ENCODE measurements at places on chromosomes 6 and 20.

GRCh38 chr20:62938105-62938888 is at the start of gene GID8:
GID8 (plus strand) TSS chr20:62938147; CDS start chr20:62941503, 3,356 bp downstream.
- no peak for DNase-seq

- DNase-seq: no peak
These were observed 133.4 kb downstream of the BANF2 start for GRCh38 chr20:17833036-17833674.

- DNase-seq: no peak
These were observed 91.2 kb upstream of the SCP2D1 start for GRCh38 chr20:18722371-18722770.

DNA sequence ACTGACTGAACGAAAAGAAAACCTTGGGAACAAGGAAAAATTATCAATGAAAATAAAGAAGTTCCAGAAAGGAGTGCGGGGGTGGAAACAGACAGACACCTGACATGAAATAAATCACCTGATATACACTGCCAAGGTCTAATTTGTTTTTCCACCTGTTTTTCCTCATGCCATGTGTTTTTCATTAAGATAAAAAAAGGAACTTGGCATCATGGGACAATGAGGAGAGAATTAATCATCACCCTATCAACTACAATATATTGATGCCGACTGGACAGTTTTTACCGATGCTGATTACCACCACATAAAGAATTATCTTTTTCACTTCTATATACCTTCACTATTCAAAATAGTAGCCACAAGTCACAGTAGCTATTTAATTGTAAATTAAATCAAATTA is 233.2 kb downstream of the ARHGAP18 start:
- no peak for DNase-seq

DNA sequence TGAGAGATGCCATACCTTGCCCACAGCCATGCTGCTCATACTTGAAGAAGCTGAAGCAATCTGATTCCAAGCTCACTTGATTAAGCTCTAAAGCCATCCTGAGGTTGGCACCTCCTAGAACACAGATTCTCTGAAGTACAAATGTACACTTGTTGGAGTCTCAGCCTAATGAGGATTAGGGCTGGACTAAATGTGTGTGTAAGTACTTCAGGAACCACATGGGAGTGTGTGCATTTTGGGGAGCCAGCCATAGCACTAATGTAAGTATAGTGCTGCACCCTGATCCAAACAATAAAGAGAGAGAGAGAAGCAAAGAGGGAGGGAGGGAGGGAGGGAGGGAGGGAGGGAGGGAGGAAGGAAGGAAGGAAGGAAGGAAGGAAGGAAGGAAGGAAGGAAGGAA is 458.6 kb downstream of the MAFB start:
- DNase-seq: no peak

DNA sequence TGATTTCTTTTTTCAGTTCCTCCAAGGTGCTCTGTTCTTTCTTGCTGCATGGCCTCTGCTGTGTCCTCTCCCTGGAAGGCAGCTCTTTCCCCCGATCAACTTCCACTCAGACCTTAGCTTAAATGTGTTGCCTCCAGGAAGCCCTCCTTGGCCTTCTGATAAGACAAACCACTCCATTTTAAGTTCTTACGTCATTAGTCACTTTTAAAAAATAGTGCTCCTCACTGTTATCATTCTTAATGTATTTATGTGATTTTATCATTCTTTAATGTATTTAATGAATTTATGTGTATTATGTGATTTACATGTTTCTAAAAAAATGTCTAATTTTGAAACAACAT is 12.2 kb upstream of the MANBAL start:
- DNase-seq: no peak

DNA sequence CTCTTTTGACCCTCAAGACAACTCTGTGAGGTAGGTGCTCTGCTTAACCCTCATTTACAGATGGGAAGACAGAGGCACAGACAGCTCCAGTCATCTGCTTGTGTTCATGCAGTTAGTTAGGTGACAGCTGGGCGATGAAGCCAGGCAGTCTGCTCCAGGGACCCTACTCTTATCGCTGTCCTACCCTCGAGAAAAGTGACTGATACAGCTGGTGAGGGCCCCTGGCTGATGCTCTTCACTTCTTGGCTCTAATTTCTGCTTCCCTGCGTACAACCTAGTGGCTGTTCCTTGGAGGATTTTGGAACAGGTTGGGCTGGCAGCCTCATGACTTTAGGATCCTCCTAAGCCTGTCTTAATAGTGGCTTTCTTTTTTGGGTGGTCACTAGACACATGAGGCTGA is 9.1 kb upstream of the TJAP1 start:
- DNase-seq: no peak

- no peak for DNase-seq
These were observed 158.1 kb downstream of the QKI start for GRCh38 chr6:163572612-163573011.

DNA sequence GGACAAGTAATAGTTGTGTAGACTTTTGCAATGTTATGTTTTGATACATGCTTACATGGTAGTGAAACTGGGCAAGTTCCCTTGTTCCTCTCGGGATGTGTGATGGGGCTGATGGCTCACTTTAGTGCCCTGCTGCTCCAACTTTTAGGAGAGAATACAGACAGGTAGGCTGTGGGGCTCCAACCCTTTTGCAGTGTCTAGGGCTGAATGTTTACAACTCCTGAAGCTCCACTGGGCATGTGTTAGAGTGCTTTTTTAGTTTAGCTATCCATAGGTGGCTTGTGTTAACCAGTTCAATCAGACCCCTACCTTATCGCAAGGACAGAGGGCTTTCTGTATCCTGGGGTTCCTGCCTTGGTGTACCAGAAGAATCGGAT is 33.8 kb downstream of the SERPINB6 start:
- no peak for DNase-seq

- no peak for DNase-seq
These were observed 611.0 kb downstream of the DOK5 start for GRCh38 chr20:55086421-55086820.

GRCh38 chr6:138986578-138986977 is 1.5 kb downstream of the REPS1 start:
- DNase-seq: no peak

- DNase-seq: no peak
These were observed 8.4 kb upstream of the MAPK13 start for GRCh38 chr6:36121787-36122494.

DNA sequence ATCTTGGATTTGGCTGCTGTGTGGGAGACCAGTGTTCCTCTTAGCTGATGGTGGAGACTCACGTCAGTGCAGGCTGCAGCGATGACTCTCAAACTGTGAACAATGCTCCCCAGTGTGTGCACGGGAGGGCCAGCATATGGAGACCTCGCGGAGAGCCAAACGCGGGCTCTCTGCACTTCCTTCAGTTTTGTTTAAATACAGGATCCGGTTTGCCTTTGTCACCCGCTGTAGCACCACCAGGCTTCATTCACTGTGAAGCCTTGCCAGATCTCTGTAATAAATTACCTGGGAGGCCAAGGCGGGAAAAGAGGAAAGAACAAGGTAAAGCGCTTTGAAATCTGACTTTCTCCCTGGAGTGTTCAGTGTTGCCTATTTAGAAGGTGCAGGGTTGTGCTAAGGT is 30.7 kb upstream of the TMEM14A start:
- peak; percentile 11 for DNase-seq

- DNase-seq: no peak
These were observed 28.6 kb upstream of the YWHAB start for GRCh38 chr20:44856856-44857448.

GRCh38 chr6:26363882-26364701 is 906 bp upstream of the BTN3A2 start:
- no peak for DNase-seq

GRCh38 chr6:27771235-27771634 is 141.0 kb downstream of the OR2B2 start:
- DNase-seq: no peak

DNA sequence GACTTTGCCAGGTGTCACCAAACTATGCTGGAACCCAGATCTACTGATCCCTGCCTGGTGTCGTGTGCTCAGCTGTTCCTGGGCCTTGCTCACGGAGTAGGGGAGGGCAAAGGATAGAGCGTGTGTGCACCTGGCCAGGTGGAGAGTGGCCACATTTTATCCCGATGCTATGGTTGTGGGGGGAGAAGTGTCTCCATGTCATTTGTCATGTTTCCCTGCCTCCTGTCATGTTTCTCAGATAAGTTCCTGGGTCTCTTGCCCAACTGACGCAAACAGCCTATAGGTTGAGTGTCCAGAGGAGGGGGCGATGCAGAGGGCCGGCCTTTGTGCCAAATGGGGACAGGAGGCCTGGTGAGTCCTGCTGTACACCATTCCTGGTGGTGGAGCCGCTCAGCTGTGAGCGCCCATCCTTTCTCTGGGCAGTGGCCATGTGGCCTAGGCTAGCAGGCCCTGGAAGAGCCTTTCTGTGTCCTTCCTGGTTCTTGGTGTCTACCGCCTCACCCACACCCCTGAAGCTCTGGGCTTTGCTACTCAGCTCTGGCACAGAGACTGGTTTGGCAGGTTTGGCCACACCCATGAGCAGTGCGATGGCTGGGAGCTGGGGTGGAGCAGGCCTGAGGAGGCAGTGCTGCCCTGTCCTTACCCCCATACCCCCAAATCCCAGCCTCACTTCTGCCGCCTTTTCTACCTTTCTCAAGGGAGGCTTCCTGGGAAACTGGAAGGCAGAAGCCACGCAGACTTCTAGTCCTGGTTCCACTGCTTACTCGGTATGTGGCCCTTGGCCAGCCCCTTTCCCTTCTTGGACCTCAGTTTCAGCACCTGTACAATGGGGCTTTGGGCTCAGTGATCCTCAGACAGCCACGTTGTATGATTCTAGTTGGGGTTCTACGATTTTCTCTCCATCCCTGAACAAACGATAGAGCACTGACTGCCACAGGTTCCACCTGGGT is 32.3 kb upstream of the EPB41L1 start:
- no peak for DNase-seq

DNA sequence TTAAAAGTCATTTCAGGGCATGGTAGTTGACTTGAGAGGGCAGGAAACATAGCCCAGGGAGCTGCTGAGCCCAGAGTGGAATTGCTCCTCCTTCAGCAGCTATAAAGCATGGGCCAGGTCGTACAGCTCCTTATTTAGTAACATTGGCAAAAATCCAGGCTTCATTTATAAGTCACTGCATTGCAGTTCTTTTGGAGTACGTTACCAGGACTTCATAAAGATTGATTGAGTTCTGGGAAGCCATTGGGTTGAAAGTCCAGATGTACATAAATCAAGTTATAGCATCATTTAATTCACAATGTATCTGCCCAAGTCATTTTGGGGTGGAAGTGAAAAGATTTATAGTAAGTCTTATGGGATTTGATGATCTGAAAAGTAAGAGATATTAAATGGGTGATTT is 53.0 kb upstream of the ANKEF1 start:
- DNase-seq: no peak

DNA sequence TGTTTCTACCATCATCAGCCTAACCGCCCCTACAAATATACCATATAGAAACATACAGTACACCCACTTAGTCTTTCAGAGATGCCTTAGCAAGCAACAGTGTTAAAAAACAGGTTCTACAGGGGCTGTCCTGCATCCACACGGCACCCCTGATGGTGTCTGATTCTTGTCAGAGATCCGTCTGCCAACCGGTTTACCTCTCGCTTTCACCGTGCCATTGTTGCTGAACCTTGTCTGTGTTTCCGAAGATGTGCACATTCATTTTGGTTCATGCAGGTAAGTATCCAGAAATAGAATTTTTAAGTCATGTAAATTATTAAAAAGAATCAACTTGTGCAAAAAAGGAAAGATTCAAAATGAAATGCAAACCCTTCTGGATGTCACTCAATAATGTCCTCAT is 52.9 kb downstream of the EPHA7 start:
- DNase-seq: no peak

DNA sequence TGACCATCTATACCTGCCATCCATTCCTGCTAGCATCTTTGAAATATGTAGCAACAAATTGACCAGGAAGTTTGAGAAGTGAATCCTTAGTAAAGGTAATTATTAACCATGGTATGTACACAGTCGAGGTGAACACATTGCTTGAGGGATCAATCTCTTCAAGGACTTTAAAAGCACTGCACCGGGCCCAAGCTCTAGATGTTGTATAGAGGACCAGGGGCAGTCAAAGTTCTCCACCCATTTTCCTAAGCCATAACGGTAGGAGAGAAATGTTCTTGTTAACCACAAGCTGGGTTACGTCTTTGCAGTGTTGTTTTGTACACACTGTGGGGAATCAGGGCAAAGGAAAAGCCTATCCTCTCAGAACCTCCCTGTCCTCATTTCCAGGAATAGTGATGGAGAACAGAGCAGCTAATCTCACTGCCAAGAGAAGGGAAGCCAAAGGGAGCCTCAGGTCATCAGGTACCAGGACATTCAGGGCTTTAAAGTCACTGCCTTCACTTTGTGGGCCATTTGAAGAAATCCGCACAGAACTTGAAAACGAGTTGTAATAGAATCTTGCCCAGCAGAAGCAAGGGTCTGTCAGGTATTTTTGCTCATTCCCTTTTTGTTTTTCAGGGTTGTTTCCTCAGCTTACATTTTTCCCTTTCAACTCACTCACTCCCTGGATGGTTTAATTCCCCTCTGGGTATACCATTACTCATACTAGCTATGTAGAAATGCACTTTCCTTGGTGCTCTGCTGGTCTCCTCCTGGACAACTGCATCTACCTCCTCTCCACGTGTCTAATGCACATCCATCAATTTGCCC is 5.3 kb upstream of the PM20D2 start:
- DNase-seq: no peak

All from nucleus accumbens (tissue), 56 donors.